Activated gamma-delta T cell treated with Interleukin-2 at 50 U/mL for 16 hours (primary cell): ENCODE measurements at places on chromosomes 12 and 14.

- DNase-seq: no peak
Measured at GRCh38 chr12:109710205-109710746, 3.3 kb upstream of the FAM222A start.

GRCh38 chr12:118034429-118035189 is 18.1 kb downstream of the RFC5 start:
- no peak for DNase-seq

- no peak for DNase-seq
Measured at GRCh38 chr14:61315313-61315712, 6.1 kb upstream of the PRKCH start.

- no peak for DNase-seq
Measured at GRCh38 chr12:120138366-120138765, 21.8 kb upstream of the RAB35 start.

GRCh38 chr14:92956961-92957360 is 34.0 kb downstream of the CHGA start:
- no peak for DNase-seq

DNA sequence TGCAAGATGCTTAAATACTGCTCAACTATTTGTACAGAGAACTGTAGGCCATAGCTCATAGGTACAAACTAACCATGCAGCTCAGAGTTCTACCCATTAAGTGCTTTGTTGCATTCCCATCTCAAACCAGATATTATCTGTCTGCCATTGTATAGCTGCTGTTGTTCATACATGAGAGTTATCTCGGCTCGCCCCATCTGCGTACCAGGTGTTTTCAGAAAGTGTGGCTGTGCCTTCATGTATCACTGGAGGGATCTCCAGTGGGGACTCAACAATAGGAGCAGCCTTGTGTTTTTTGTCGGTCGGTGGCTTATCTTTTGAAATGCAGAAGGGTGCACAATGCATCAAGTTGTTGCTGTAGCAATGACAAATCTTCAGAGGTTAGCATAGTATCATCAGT is 678.3 kb downstream of the RERGL start:
- no peak for DNase-seq
